ENCODE measurements at places on chromosomes 1 and 21. TPM values are rescaled to one million over a fixed set of nuclear protein-coding genes. Genes with fewer than 3 reads are reported as not detected.

SNRNP40 gene
- 81.0 TPM for total RNA-seq

ADIPOR1 gene
- total RNA-seq, result 102 TPM

IFI44 gene
- total RNA-seq, result 259 TPM

ETNK2 gene
- 4.0 TPM for total RNA-seq

KIAA1614 gene
- total RNA-seq, result 0.27 TPM

RNU1-3 gene
- 1,905 TPM for total RNA-seq

SLC44A3 gene
- 32.0 TPM for total RNA-seq

ESRRG gene
- total RNA-seq, result 0.76 TPM

OR2T29 gene
- not detected for total RNA-seq

NR0B2 gene
- 0.32 TPM for total RNA-seq

NBPF10 gene
- 3.1 TPM for total RNA-seq

COL9A2 gene
- 3.2 TPM for total RNA-seq

TRIM46 gene
- total RNA-seq, result 1.8 TPM

ADGRL4 gene
- total RNA-seq, result not detected

SHE gene
- not detected for total RNA-seq

CITED4 gene
- 81.2 TPM for total RNA-seq
